ENCODE measurements at places on chromosomes 7 and 10. TPM values are rescaled to one million over a fixed set of nuclear protein-coding genes. Genes with fewer than 3 reads are reported as not detected.

- DNase-seq, result no peak
These were observed 20.6 kb downstream of the CALML5 start for GRCh38 chr10:5478694-5479305.

DNA sequence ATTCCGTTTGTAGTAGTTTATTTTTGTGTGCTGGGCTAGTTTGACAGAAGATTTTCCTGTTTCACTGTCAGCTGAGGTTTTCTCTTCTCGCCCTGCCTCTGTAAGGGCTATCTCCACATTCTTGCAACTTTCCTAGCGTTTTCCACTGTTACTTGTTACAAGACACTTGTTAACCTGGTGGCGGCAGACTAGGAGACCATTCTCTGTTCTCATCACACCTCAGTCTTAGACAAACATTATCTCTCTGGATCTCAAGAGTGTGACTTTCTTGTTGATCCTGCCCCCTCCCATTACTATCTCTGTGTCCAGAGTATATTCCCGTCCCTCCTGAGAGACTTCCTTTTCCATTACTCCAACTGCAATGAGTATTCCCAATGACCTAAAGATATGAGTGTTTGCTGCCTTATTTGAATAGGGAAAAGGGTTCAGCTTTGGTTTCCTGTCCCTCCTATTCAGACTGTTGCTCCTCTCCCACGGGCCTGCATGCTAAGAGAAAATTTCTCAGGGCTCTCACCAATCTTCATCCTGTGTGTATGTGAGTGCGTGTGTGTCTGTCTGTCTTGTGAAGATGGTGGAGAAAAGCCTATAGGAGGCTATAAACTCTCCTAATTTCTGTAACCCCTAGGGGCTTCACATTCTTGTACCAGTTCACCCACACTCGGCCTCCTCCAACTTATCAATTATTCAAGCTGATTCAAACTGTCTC, 722.4 kb upstream of the POT1 start:
- DNase-seq, result no peak

DNA sequence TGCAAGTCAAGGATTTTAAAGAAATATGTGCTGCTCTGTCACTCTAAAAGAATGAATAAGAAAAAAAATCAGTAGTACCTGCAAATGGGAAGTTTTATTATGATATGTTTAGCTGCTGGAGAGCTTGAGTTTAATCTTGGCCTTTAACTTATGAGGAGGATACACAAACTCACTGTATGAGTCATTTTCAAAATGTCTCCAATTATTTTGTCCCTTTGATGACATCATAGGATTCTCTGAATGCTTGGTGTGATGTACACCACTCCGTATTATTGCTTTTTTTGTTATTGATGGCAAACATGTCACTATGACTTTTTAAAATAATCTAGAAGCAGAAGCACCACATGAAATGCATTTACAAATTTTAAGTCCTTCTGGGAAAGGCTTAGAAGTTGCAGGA, 125.8 kb downstream of the RALA start:
- DNase-seq, result peak; percentile 82

DNA sequence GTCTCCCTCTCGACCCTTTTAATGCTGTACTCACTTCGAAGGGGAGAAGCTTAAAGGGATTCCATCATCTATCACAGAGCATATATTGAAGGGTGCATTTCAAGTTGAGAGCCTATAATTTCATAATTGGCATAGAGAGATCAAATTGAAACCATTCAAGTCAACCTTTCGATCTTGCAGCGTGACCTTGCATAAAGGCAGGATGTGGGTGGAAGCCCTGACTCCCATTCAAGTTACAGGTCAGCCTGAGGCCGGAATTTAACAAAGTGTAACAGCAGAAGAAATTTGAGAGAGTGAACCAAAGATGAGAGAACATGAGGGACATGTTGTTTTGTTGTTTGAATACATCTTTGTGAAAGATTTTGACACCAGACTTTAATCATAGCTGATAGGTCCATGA, 195.3 kb upstream of the TPK1 start:
- no peak for DNase-seq

DNA sequence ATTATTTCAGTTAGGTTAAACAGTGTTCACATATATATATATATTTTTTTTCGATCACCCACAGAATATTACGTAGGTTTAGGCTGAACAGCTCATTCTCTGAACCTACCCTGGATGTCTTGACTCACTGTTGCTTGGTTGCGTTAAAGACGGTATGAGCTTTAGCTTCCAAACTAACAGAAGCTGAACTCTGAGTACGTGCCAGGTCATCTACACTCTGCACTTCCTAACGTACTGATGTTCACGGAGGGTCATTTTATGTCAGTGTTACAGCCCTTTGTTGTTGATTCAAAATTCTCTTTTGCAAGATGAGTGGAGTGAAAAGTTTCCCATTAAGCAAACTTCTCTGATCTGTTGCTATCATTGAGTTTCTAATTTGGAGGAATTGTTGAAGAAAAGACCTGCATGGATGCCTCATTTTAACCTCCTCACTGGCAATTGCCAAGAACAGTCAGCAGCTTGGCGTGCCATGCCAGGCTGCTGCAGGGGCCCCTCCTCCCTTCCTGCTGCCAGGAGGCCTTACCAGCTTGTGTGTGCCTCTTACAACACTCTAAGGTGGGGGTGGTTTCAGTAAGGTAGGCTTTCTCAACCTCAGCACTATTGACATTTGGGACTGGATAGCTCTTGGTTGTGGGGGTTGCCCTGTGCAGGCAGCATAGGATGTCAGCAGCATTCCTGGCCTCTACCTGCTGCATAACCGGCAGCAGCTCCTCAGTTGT, 44.3 kb downstream of the INSYN2A start:
- DNase-seq, result no peak

GRCh38 chr10:79051766-79052165, 17.0 kb upstream of the ZMIZ1 start:
- DNase-seq, result no peak

DNA sequence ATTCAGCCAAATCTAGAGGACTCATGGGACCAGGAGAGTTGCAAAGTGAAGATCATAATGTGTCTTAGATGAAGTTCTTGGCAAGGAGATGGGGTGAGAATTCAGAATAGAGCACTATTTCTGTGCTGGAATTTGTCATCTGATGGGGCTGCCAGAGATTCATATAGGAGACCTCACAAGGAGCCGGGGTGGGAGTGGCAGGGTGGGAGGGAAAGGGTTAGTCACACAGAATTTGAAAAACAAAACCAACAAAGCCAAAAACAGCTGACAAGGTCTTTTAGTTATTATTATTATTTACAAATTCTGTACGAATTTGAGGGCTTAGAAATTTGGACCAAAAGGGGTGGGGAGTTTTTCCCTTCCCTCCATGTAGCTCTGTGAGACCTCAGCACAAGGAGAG, 1.7 kb downstream of the SLC13A1 start:
- no peak for DNase-seq

DNA sequence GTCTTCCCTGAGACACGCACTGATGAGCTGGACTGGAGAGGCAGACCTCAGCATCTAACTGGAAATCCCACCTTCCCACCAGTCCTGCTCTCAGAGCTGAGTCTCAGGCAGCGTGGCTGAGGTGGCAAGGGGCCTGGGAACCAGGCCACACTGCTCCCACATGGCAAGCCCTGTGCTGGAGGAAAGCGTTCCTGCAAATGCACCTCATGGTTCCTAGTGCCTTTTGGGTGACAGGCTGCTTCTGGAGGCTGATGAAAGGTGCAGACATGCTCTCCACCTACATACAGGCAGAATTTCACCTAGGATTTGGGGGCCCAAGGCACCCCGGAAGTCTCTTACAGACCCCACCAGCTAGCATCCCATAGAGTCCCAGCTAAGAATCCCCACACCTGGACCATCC, 432.9 kb upstream of the FOXK1 start:
- DNase-seq, result no peak

GRCh38 chr7:681551-682307, 44.8 kb upstream of the DNAAF5 start:
- no peak for DNase-seq

DNA sequence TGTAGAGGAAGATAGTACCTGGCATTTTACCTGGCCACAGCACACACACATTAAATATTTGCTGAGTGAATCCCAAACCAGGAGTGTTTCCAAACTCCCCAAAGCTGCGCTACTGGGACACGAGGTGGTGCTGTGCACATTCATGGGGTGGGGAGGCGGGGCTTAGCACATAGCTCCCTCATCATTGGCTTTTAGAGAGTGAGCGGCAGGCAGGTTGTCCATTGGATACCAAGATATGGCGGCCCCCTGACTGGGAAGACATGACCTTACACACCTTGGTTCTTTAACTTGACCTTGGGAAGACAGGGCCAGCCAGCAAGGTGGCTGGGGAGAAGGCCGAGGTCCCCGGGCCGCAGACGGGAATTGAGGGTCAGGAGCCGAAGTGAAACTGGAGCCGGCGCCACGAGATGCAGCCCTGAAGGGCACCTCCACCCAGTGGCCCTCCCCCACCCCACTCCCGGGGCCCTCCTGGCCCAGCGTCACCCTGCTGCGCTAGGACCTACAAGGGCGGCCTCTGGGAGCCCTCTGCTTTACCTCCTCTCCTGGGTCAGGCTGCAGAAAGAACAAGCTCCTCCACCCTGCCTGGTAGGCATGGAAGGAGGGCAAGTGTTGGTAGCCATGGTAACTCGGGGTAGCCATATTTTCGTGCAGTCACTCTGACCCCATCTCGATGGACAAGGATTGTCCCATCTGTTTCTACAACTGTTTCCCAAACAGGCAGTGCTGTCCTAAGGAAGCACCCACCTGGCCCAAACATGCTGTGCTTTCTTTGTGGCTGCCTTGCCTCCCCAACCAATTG, 24.0 kb downstream of the TMEM176A start:
- DNase-seq, result no peak

DNA sequence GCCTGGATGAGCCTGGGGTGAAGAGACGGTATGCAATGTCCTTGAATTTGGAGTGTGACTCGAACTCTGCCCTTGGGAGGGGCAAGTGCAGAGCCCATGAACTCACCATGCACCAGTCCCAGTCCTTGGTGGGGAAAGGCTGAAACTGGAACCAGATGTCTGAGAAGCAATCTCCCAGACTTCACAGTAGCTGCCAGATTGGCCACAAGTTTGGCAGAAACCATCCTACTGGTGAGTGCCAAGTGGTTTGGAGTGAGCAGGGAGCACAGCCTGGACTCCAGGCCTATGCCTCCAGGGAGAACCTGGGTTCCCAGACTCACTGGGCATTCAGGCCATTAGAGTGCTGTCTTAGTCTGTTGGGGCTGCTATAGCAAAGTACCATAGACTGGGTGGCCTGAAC, 99.6 kb upstream of the LYZL1 start:
- no peak for DNase-seq

DNA sequence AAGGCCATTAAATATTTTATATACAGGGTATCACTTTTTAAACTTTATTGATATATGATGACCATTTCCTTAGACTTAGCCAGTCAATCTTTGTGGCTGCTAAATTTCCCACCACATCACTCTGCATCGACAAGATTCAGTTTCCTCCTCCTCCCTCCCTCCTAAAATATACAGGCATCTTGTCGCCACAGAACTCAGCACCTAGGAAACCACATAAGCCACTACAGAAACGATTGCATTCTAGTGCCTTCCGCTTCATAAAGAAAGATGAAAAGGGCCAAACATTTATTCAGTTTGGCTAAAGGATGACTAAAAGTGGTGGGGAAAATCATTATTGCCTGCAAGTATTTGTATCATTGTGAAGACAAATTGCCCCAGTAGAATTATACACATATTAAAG, 30.7 kb downstream of the ERCC6 start:
- DNase-seq, result no peak

DNA sequence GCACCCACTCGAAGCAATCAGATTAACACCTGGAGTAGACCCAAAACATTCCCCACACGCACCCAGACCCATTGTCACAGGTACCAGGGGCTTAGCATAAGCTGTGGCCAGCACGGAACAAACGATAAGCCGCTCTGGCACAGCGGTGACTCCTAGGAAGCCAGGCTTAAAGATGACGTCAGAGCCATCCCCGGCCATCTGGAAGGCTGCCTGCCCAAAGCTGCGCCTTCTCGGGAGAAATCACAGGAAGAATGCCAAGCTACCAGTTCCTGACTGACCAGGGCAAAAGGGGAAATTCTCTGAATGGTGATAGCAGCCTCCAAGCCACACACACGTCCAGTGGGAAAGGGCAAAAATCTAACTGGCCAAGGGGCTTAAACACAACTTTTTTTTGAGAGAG, 13.0 kb upstream of the WIPI2 start:
- peak; percentile 95 for DNase-seq

DNA sequence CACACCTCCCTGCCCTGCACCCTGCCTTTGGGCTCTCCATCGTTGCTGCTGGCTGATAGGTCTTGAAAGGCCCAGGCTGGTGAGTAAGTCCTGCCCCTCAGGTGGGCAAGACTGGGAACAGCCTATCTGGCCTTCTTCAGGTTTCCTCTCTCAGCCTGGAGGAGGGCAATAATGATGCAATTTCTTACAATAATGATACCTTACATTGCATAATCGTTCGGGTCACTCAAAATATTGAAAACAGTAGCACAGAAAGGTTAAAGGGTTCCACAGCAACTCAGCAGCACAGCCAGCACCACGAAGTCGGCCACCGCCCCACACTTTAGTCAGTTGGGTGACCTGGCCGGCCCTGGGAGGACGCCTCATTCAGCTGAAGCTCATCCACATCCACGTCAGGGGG, 16.0 kb upstream of the FAM20C start:
- no peak for DNase-seq

GRCh38 chr10:121091961-121092719, 241.0 kb downstream of the WDR11 start:
- no peak for DNase-seq

DNA sequence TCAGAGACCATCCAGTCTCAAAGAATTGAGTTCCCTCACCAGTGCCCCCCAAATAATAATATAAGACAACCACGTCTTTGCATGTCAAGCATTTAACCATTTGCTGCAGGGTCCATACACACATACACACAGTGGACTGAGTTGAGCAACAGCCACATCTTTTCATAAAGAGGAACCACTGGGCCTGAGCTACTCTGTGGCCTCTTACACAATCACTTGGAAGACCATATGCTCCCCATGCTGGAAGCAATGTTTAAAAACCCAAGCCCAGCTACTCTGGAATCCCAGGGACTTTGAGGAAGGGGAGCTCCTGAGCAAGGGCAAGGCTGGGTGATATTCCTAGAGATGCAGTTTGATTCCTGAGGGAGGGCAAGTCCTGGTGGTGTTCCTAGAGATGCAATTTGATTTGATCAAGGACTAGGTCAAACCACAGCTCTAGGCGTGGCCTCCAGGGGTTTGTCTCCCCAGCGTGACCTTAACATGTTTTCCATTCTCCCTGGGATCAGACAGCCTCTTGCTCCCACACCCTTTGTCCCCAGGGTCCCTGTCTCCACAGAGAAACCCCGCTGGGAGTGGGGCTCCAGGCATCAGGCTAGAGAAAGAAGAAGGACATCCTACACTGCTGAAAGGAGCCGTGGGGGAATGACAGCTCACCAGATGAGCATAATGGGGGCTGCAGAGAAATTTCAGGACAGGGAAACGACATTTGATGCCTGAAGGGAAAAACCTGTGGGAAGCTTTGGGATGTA, 376.2 kb upstream of the MGMT start:
- no peak for DNase-seq

GRCh38 chr7:81232084-81232799, 313.4 kb upstream of the SEMA3C start:
- DNase-seq, result no peak

GRCh38 chr10:30579574-30579973, 50.0 kb downstream of the LYZL2 start:
- no peak for DNase-seq

The CASTOR2 gene
- 10.5 TPM for total RNA-seq

The ORC5 gene
- total RNA-seq, result 30.4 TPM

The ITGB1 gene
- total RNA-seq, result 1,616 TPM

The RBM17 gene
- 70.3 TPM for total RNA-seq

The OSBPL3 gene
- 17.5 TPM for total RNA-seq

Data from A172 (cell line).